ENCODE measurements at places on chromosomes 5 and 9.

GRCh38 chr5:41878173-41878572 lies 7.9 kb upstream of the OXCT1 start:
- DNase-seq: no peak

DNA sequence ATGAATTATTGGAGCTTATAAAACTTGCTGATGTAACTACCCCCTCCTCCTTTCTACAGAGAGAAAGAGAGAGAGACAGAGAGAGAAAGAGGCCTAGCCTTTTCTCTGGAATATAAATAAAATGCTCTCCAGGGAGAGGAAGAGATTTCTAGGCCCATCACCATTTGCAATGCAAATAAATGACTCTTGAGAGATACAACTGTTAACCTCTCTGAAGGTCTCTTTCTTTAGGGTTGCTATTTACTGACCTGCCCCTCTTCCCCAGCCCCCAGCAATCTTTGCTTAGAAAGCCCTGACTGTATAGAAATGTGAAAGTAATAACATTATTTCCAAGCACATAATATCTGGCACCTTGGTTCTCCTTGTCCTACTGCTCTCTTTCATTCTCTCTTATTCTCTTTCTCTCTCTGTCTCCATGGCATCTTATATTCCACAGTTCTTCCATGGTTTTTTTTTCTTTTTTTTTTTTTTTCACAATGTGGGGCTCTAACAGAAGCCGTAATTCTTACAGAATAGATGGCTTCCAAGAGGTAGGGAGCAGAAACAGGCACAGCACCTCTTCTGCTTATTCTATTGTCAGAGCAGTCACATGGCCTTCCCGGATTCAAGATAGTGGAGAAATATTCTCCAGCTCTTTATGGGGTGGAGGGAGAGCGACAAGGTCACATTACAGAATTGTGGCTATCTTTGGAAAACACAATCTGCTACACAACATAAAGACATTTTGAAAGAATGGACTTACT lies 1087.9 kb upstream of the NUDT12 start:
- DNase-seq: no peak

- no peak for DNase-seq
These were observed 848.8 kb upstream of the DMAC1 start for GRCh38 chr9:8648271-8648845.

DNA sequence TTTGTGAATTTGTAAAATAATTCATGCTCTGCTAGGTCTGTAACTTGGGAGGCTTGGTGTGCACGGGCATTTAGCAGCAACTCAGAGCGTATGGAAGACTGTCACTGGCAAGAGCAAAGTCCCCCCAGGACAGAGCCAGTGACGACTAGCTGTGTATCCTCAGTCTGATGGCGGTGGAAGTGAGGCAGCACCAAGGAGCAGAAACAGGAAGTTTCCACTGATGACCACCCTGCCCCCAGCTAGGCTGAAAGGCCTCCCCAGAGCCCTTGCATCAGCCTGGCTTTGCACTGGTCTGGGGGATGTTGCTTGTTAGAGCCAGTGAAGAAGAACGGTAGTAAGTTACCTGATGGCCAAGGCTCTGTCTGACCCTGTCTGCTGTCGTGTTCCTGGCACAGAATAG lies 66.8 kb upstream of the ABL1 start:
- no peak for DNase-seq

DNA sequence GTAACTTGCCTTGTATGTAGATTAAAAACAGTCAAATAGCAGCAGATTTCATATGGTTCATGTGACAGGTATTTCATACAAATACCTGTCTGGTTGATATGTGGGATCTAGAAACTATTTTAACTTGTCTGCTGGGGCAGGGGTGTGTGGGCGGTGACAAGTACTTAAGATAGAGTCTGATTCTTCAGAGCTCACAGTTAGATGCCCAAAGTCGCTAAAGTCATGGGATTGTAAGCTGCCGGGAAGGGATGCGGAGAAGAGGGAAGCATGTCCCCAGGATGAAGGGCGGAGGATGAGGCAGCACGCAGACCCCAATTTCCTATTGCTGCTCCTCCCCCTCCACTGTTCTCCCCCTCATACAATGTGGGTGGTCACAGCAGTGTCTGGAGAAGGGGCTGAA lies 13.3 kb downstream of the ANXA6 start:
- DNase-seq: no peak

- no peak for DNase-seq
These were observed 25.1 kb upstream of the RNF130 start for GRCh38 chr5:180096616-180097015.

DNA sequence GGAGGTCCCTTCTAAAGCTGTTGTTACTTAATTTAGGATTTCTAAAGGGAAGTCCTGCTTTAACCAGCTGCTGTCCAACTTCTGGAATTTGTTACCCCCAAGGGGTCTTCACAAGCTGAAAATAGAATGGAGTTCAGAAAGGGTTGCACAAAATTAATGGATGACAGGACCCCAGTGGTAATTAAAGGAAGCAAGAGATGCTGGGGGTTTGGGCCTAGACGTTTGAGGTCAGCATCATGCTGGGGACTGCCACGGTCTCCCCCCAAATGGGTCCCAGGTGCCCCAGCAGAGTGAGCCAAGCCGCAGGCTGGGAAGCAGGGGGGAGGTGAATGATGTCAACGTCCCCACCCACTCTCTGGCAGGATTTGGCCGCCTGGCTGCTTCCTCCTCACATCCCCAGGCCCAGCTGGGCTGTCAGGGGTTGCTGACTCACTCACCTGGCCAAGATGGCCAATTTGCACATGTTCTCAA lies 97.5 kb upstream of the ARAP3 start:
- DNase-seq: no peak

GRCh38 chr5:176723440-176723839 lies 76.2 kb downstream of the TSPAN17 start:
- DNase-seq: no peak

- DNase-seq: no peak
These were observed 20.6 kb downstream of the FST start for GRCh38 chr5:53501054-53501453.

GRCh38 chr9:134287591-134288491 lies 38.4 kb upstream of the RXRA start:
- no peak for DNase-seq

DNA sequence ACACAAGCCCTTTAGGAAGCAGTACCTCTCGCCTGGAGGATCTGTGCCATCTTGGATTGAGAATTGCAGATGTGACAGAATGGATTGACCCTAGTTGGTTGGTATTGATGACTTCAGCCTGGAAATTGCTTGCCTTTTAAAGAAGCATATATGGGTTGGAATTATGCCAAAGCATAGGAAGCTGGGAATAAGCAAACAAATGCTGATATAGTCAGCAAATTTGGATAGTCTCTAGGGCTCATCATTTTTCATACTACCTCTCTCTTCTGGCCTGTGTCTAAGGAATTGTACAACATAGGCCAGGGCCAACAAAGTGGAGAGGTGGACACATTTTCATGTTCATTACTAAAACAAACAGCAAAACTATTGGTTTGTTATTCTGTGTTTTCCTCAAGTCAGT lies 13.2 kb downstream of the TRIM32 start:
- DNase-seq: no peak

DNA sequence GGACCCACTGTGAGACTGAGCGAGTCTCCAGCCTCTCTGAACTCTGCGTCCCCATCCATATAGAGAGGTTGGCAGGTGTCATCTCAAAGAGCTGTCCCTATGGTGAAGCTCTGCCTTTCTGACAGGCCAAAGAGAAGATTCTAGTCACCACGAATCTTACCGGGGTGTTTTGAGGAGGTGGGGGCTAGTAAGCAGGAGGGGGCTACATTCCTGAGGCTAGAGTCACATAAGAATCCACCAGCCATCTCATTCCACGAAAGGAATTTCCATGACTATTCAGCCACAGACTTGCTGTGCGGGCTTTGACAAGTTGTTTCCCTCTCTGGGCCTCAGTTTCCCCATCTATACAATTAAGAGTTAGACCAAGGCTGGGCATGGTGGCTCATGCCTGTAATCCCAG lies 16.3 kb downstream of the PDGFRB start:
- DNase-seq: no peak

DNA sequence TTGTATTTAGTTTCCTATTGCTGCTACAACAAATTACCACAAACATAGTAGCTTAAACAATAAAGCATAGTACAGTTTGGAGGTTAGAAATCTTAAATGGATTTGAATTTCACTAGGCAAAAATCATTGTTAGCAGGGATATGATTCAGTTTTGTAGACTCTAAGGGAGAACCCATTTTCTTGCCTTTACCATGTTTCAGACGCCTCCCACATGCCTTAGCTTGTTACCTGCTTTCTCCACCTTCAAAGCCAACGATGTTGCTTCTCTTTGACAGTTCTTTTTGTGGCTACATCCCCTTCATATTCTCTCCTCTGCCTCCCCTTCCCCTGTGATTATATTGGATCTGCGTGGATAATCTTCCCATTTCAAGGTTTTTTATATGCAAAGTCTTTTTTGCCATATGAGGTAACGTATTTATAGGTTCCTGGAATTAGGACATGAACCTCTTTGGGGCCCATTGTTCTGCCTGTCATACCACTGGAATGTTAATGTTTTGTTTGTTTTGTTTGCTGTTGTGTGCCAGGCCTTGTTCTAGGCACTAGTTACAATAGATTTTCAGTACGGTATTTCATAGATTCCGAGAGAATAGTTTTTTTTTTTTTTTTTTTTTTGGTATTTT lies 54.1 kb downstream of the UHRF2 start:
- DNase-seq: no peak

DNA sequence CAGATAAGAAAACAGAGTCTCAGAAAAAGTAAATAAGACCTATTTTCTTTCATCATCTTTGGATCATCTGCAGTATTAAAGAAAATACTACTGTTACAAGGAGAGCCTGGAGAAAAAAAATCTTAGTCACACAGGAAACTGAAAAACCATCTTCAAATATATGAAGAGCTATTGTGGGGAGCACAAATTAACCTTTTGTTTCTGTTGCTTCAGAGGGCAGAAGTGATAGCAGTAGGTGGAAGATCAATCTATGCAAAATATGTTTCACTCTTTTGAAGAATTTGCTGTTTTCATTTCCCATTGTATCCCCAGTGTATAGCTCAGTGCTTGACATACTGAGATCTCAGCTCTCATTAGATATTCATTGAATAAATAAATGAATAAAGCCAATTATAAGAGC lies 13.1 kb upstream of the CEMIP2 start:
- no peak for DNase-seq

- DNase-seq: no peak
These were observed 178.8 kb downstream of the SPOCK1 start for GRCh38 chr5:137320056-137321045.

GRCh38 chr5:177334155-177334551 lies 17.3 kb downstream of the LMAN2 start:
- no peak for DNase-seq

DNA sequence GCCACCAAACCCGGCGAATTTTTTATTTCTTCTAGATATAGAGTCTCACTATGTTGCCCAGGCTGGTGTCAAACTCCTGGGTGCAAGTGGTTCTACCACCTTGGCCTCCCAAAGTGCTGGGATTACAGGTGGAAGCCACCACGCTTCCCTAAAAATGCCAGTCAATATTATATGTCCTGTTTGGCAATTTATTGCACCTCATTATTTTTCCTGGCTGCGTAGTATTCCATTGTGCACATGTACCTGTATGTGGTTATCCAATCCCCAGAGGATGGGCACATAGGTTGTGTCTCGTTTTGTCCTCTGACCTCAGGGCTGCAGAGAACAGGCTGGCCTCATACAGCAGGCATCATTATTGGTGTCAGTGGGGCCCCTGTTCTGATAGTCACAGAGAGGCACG lies 181.7 kb downstream of the C9orf50 start:
- DNase-seq: no peak

DNA sequence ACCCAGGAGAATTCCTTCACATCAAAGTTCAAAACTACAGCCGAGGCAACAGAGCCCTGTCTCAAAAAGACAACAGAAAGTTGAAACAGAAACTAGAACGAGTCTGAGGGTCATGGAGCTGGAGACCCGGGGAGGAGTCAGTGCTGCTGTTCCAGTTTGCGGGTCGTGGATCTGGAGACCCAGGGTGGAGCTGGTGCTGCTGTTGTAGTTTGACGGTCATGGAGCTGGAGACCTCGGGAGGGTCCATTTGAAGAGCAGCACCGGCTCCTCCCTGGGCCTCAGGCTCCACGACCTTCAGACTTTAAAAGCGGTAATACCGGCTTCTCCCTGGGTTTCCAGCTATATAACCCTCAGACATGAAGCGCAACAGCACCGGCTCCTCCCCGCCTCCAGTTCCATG lies 13.0 kb upstream of the LCN15 start:
- DNase-seq: no peak

DNA sequence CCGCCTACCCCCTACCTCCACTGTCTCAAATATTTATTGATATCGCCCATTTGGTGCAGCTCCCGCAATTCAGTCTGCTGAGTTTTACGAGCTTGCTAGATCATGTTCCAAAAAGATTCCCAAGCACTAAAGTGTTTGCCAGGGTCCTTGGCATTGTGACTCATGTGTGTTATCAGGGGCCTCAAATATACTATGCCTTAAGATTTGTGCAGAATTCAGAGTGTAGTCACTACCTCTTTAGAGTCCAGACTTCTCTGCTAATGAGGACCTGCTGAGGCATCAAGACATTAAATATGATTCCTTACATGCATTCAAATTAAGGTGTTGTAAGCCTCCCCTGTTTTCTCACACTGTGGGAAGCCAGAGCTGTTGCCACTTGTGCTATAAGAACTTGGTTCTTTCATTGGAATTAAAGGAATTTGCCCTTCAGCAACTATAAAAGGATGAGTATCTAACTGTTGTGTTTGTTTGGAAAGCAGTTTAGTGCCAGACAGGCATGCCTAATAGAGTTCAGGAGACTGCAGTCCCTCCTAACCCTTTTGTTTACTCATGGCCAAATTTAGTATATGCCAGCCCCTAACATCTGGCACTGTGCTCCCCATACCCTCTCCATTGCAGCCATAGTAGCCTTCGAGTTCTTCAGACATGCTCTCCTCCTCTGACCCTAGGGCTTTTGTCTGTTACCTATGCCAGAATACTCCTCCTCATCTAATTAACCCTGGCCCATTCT lies 316.4 kb downstream of the NR3C1 start:
- no peak for DNase-seq

- DNase-seq: no peak
These were observed 34.2 kb upstream of the GRPEL2 start for GRCh38 chr5:149310947-149311658.

- DNase-seq: no peak
These were observed 139.3 kb downstream of the RAPGEF6 start for GRCh38 chr5:131495536-131496399.
